Progenitor cell of endocrine pancreas (in vitro differentiated cells): ENCODE measurements at places on chromosomes 16 and 17. TPM values are rescaled to one million over a fixed set of nuclear protein-coding genes. Genes with fewer than 3 reads are reported as not detected.

DNA sequence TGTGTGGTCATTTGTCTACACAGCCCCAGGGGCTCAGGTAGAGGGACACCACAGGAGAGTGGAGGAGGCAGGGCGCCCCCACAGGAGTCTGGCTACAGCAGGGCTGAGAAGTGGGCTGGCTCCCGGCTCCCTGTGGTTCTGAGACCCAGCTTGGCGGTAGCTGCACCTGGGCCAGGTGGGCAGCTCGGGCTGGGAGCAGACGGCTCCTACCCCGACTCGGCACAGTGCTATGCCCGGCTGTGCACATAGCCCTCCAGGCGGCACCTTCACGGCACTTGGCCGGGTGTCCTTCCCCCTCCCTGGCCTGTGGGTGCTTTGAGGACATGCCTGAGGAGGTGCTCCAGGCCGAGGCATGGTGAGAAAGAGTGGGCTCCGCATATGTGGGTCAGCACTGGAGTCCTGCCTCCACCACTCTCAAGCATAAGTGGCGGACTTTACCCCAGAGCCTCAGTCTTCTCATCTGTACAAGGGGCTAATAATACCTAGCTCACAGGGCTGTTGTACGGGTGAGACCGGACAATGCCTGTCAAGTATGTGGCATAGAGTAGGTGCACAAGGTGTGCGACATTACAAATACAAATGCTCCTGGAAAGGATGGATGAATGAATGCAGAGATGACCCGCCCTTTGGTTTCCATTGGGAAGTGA, 50.1 kb upstream of the JPH3 start:
- no peak overlapping the region for H3K27ac ChIP-seq
- no peaks in the 10 kb centered on the region for H3K4me1 ChIP-seq
- peaks cover 13% of the 10 kb centered on the region for H3K27me3 ChIP-seq
- H3K4me3 ChIP-seq: no peak overlapping the region

DNA sequence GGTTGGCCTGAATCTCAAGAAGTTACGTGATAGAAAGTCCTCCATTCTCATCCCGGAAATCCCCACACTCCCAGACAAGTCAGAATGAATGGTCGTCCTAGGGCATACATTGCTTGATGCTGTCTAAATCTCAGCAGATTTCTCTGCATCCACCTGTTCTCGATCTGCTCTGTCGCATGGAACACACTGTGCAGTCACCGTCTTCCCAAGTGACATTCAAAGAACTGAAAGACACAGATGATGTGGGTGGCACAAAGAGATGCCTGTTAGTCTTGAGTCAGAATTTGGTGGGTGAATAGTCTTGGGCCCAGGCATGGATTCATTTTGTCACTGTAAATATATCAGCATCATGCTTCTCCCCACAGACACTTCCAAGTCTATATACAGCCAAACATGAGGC, 518 bp upstream of the KRTAP9-3 start:
- H3K27me3 ChIP-seq: peaks cover 52% of the 10 kb centered on the region
- no peak for DNase-seq
- H3K36me3 ChIP-seq: no peaks in the 10 kb centered on the region
- H3K4me3 ChIP-seq: no peak overlapping the region

GRCh38 chr17:51830451-51830850, 328.1 kb downstream of the CA10 start:
- no peaks in the 10 kb centered on the region for H3K36me3 ChIP-seq
- H3K4me3 ChIP-seq: no peak overlapping the region
- H3K4me1 ChIP-seq: peaks cover 2% of the 10 kb centered on the region

DNA sequence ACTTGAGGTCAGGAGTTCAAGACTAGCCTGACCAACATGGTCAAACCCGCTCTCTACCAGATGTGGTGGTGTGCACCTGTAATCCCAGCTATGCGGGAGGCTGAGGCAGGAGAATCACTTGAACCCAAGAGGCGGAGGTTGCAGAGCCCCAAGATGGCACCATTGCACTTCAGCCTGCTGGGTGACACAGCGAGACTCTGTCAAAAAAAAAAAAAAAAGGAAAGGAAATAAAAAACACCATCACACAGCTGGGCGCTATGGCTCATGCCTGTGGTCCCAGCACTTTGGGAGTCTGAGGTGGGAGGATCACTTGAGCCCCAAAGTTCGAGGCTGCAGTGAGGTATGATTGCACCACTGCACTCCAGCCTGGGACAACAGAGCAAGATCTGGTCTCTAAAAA, 13.3 kb upstream of the SBK1 start:
- no peak overlapping the region for H3K4me3 ChIP-seq
- H3K36me3 ChIP-seq: no peaks in the 10 kb centered on the region
- no peak for DNase-seq

Gene CCL1
- not detected in 2 replicates for total RNA-seq

GRCh38 chr16:72024862-72025382, 16.4 kb downstream of the DHODH start:
- DNase-seq: no peak
- no peaks in the 10 kb centered on the region for H3K27me3 ChIP-seq
- H3K36me3 ChIP-seq: peaks cover 11% of the 10 kb centered on the region
- no peak overlapping the region for H3K27ac ChIP-seq

Gene NPIPA2
- 17.1 and 18.5 TPM in 2 replicates for total RNA-seq

Gene KRT31
- total RNA-seq: not detected in 2 replicates

DNA sequence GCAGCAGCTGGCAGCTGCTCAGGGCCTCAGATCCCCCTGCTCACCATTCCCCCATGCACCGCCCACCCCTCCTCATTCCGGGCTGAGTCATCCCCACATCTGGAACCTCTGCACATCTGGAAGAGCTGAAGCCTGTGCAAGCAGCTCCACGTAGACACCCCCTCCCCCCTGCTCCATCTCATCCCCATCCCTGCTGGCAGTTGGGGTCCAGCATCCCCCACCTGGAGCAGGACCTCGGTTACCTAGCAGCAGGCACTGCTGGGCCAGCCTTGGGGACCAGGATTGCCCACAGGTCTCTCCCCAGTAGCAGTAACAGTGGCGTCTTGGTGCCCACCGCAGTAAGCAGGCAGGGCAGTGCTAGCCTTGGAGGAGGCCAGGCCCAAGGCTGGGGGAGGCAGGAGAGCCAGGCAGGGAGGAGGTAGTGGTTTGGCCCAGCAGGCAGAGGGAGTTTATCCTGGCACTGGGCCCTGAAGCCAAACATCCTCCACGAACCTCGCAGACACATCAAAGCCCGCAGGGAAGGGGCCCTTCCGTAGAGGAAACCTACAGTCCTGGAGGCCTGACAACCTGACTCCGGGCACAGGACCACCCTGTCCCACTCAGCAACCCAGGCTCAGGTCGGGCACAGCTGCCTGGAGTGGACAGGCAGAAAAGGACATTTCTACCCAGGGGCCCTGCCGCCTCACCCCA, 7.7 kb upstream of the TMEM92 start:
- peaks cover 4% of the 10 kb centered on the region for H3K4me1 ChIP-seq
- no peak for DNase-seq
- H3K4me3 ChIP-seq: no peak overlapping the region
- no peak overlapping the region for H3K27ac ChIP-seq
- no peaks in the 10 kb centered on the region for H3K36me3 ChIP-seq
- peaks cover 39% of the 10 kb centered on the region for H3K27me3 ChIP-seq

GRCh38 chr17:699345-699744, 15.3 kb downstream of the VPS53 start:
- peaks cover 10% of the 10 kb centered on the region for H3K36me3 ChIP-seq
- no peaks in the 10 kb centered on the region for H3K27me3 ChIP-seq
- H3K27ac ChIP-seq: no peak overlapping the region
- H3K4me1 ChIP-seq: no peaks in the 10 kb centered on the region
- DNase-seq: no peak
- H3K4me3 ChIP-seq: no peak overlapping the region

DNA sequence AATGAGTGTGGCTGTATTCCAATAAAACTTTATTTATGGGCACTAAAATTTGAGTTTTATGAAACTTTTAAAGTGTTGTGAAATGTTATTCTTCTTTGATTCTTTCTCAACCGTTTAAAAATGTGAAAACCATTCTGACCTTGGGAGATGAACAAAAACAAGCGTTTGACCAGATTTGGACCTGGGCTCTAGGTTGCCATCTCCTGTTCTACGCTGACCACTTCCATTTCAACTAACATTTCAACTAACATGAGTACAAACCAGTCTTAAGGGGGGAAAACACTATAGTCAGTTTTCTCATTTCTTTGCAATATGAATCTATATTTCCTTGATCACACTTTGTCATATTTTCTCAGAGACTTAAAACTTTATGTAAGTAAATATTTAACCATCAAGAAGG, 118.4 kb upstream of the IRX5 start:
- H3K27ac ChIP-seq: no peak overlapping the region
- no peaks in the 10 kb centered on the region for H3K36me3 ChIP-seq
- DNase-seq: no peak
- H3K4me3 ChIP-seq: no peak overlapping the region
